ENCODE measurements at places on chromosomes 1 and 21. TPM values are rescaled to one million over a fixed set of nuclear protein-coding genes. Genes with fewer than 3 reads are reported as not detected.

DNA sequence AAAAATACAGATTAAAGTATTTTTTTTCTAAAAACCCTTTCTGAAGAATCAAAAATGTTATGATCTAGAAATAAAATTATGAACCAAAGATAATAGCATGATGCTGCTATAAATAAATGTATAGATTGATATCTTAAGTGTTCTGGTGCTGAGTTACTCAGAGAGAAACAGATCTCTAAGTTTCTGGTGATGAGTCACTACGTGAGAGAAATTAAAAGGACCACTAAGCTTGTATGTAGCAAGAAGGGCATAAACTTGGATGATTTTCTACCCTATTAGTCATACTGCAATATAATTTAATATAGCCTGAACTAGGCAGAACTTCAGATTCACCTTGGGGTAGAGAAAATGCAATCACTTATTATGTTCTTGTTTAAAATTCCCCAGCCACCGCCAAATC, 514.8 kb downstream of the AMY1C start:
- H3K36me3 ChIP-seq, result no peaks in the 10 kb centered on the region
- no peaks in the 10 kb centered on the region for H3K27me3 ChIP-seq
- no peak overlapping the region for H3K27ac ChIP-seq
- DNase-seq, result no peak
- H3K4me3 ChIP-seq, result no peak overlapping the region
- no peaks in the 10 kb centered on the region for H3K4me1 ChIP-seq

The KRTAP12-2 gene
- total RNA-seq, result not detected

- H3K4me1 ChIP-seq, result no peaks in the 10 kb centered on the region
- H3K27me3 ChIP-seq, result no peaks in the 10 kb centered on the region
- no peak for DNase-seq
- H3K4me3 ChIP-seq, result no peak overlapping the region
- H3K36me3 ChIP-seq, result no peaks in the 10 kb centered on the region
These were observed 48.6 kb downstream of the ITPKB start for GRCh38 chr1:226690460-226690982.

GRCh38 chr1:33374336-33375105, 53.6 kb upstream of the A3GALT2 start:
- H3K36me3 ChIP-seq, result no peaks in the 10 kb centered on the region
- no peaks in the 10 kb centered on the region for H3K27me3 ChIP-seq
- H3K4me3 ChIP-seq, result no peak overlapping the region

- no peaks in the 10 kb centered on the region for H3K36me3 ChIP-seq
- peaks cover 4% of the 10 kb centered on the region for H3K4me1 ChIP-seq
- H3K27me3 ChIP-seq, result no peaks in the 10 kb centered on the region
- H3K4me3 ChIP-seq, result no peak overlapping the region
- H3K27ac ChIP-seq, result no peak overlapping the region
- no peak for DNase-seq
These were observed 3.2 kb upstream of the OLFML2B start for GRCh38 chr1:162026881-162027280.

The NPPA gene
- total RNA-seq, result not detected

DNA sequence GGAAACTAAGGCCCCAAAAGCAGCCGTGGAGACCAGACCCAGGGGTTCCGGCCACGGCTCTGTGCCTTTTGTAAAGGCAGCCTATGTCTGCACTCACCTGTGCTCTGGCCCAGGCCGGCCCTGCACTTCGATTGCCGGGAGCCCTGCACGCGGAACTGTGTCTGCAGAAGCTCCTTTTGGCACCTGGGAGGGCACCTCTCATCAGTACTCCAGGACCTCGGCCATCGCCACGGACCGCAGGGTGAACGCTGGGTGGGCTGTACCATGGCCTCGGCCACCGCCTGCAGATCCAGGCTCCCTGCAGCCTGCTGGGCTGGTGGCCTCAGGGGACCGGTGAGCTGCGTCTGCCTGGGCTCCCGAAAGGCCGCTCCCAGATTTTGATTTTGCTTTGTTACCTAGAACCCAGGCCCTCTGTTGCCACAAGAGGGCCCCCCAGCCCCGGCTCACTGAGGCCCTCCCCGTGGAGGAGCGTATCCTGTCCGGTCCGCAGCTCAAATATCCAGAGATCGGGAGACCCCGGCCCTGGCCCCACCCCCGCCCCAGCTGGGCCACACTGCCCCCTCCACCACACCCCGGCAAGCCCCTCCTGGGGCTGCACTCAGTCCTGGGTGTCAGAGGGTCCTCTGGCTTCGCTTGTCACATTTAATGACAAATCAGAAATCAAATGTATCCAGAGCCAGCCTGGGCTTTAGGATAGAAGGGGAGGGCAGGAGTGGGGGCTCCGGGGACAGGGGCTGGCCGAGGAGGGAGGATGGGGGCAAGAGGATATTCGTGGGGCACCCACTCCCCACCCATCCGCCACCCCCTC, 60.2 kb upstream of the PDE9A start:
- DNase-seq, result peak; percentile 57
- no peak overlapping the region for H3K27ac ChIP-seq
- no peak overlapping the region for H3K4me3 ChIP-seq
- H3K36me3 ChIP-seq, result no peaks in the 10 kb centered on the region
- H3K4me1 ChIP-seq, result no peaks in the 10 kb centered on the region
- no peaks in the 10 kb centered on the region for H3K27me3 ChIP-seq

The TNFSF4 gene
- total RNA-seq, result 0.35 TPM

GRCh38 chr1:228459091-228459993, 27.8 kb upstream of the RNF187 start:
- H3K4me1 ChIP-seq, result no peaks in the 10 kb centered on the region
- DNase-seq, result no peak
- H3K27me3 ChIP-seq, result peaks cover 15% of the 10 kb centered on the region
- H3K27ac ChIP-seq, result no peak overlapping the region

The RIT1 gene
- total RNA-seq, result 15.1 TPM

- no peaks in the 10 kb centered on the region for H3K27me3 ChIP-seq
- no peak overlapping the region for H3K4me3 ChIP-seq
- H3K4me1 ChIP-seq, result no peaks in the 10 kb centered on the region
- no peak for DNase-seq
- no peak overlapping the region for H3K27ac ChIP-seq
These were observed 48.1 kb downstream of the PHC2 start for GRCh38 chr1:33382661-33383415.

The AKR7A3 gene
- 34.8 TPM for total RNA-seq

The MIXL1 gene
- not detected for total RNA-seq

DNA sequence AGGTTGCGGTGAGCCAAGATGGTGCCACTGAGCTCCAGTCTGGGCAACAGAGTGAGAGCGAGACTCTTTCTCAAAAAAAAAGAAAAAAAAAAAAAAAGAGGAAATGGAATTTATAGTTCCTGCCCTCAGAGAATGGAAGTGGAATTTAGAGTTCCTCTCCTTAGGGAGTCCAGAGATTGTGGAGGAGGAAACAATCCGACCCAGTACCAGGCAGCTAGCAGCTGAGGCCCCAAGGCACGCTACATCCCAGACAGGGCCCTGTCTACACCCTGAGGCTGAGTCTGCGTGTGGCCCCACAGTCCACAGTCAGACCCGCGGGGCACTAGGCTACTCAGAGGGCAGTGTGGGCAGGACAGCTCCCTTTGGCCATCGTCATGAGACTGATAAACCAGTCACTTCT, 1.9 kb upstream of the MFN2 start:
- H3K27me3 ChIP-seq, result no peaks in the 10 kb centered on the region
- no peak overlapping the region for H3K4me3 ChIP-seq

DNA sequence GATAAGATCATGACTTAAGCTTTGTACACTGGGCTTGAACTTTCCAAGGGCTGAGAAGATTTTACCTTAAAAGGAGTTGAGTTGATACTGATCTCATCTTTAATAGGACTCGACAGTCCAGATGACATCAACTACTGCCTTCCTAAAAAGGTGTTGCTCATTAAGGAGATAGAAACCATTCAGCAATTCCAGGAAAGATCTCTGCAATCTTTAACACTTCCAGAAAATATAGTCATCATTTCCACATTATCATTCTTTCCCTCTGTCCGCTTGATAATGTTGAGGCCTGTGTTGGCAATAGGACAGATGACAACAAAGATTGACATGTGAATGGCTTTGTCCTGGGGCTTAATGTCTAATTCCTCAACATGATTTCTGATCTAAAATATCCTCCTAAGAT, 145.4 kb upstream of the C1orf21 start:
- no peaks in the 10 kb centered on the region for H3K4me1 ChIP-seq
- H3K27ac ChIP-seq, result no peak overlapping the region
- H3K36me3 ChIP-seq, result no peaks in the 10 kb centered on the region
- DNase-seq, result no peak

The NUP210L gene
- 0.04 TPM for total RNA-seq

The RUNX3 gene
- total RNA-seq, result 3.7 TPM

The RNU1-1 gene
- 5,169 TPM for total RNA-seq

DNA sequence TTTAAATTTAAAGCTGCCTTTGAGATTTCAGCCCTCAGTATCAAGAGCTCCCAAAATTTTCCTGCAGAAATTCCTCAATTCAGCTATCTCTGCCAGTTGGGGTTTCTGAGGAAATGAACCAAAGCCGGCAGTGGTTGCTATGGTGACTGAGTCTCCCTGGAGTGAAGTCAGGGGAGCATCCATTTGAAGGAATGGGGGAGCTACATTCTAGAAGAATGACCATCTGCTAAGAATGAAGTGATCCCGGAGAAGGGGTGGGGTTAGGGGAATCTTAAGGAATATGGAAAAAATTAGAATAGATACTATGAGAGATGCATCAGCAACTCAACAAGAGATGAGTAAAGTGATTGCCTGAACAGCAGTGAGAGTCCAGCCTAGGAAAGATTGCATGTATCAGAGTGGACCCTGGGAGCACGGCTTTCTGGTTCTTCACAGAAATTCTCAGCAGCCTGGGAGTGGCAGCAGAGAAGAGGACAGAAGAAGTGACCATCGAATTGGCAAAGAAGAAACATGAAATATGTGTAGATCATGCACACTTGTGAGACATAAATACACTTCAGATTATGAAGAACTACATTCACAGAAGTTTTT, 94.7 kb downstream of the CHD1L start:
- DNase-seq, result no peak
- no peaks in the 10 kb centered on the region for H3K27me3 ChIP-seq
- no peaks in the 10 kb centered on the region for H3K36me3 ChIP-seq
- no peak overlapping the region for H3K27ac ChIP-seq

GRCh38 chr1:156815961-156816422, 656 bp downstream of the SH2D2A start:
- DNase-seq, result no peak
- H3K36me3 ChIP-seq, result no peaks in the 10 kb centered on the region
- peaks cover 3% of the 10 kb centered on the region for H3K4me1 ChIP-seq
- H3K4me3 ChIP-seq, result no peak overlapping the region
- H3K27ac ChIP-seq, result no peak overlapping the region
- H3K27me3 ChIP-seq, result no peaks in the 10 kb centered on the region

The SPRR2E gene
- total RNA-seq, result not detected

- H3K4me3 ChIP-seq, result no peak overlapping the region
- H3K36me3 ChIP-seq, result no peaks in the 10 kb centered on the region
- H3K4me1 ChIP-seq, result peaks cover 13% of the 10 kb centered on the region
- H3K27me3 ChIP-seq, result no peaks in the 10 kb centered on the region
- H3K27ac ChIP-seq, result peak overlapping the region; percentile 83
- no peak for DNase-seq
These were observed 12.6 kb downstream of the FALEC start for GRCh38 chr1:150528196-150528595.

DNA sequence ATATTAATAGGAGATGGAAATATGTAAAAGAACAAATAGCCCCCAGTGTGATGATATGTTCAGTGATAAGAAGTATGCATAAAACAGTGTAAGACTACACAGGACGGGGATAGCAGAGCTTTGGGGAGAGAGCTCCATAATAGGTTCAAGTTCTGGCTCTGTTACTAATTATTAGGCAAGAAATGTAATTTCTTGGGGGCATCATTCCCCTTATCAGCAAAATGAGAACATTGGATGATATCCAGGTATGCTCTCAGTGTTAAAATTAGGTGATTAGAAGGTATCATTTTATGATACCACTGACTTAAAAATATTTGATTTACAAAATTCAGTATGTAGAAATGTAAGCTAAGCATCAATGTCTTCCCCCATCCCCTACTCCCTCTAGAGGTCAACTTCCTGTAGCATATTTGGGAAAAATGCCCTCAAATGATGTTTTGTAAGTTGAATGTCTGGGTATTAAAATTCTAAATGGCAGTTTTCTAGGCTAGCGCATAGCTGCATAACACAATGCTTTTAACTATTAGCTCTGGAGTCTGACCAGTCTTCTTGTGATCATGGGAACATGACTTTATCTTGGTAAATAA, 585.7 kb upstream of the CAMK1G start:
- no peak for DNase-seq
- no peaks in the 10 kb centered on the region for H3K4me1 ChIP-seq
- no peaks in the 10 kb centered on the region for H3K27me3 ChIP-seq
- H3K27ac ChIP-seq, result no peak overlapping the region
- no peak overlapping the region for H3K4me3 ChIP-seq

DNA sequence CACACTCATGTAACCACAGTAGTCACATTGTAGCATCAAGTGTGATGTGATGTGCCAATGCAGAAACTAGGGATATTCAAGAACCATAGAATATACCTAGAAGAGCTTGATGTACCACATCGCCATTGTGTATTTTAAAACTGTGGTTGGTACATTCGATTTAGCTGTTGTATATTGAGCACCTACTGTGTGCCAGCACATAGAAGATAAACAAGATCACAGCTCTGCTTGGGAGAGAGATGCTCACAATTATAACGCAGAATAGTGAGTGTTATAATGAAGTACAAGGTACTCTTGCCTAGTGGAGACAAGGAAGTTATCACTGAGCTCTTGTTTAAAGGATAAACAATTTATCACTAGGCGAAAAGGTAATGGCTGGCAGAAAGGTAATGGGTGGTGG, 4.7 kb downstream of the BTF3L4 start:
- no peaks in the 10 kb centered on the region for H3K27me3 ChIP-seq
- H3K4me3 ChIP-seq, result no peak overlapping the region
- no peak overlapping the region for H3K27ac ChIP-seq
- DNase-seq, result no peak

- no peak for DNase-seq
- H3K4me1 ChIP-seq, result no peaks in the 10 kb centered on the region
- H3K27ac ChIP-seq, result no peak overlapping the region
- H3K4me3 ChIP-seq, result no peak overlapping the region
These were observed 62.8 kb downstream of the RUNX3 start for GRCh38 chr1:24867084-24867870.

The MPL gene
- 0.43 TPM for total RNA-seq

- no peaks in the 10 kb centered on the region for H3K4me1 ChIP-seq
- H3K27me3 ChIP-seq, result no peaks in the 10 kb centered on the region
- no peak overlapping the region for H3K4me3 ChIP-seq
- no peaks in the 10 kb centered on the region for H3K36me3 ChIP-seq
These were observed 98.5 kb upstream of the HIVEP3 start for GRCh38 chr1:42017259-42017658.

The RNF2 gene
- total RNA-seq, result 12.7 TPM

The OR2T12 gene
- total RNA-seq, result not detected

All from pancreas (tissue), 10 donors.